ENCODE measurements at places on chromosomes 7 and 10.

DNA sequence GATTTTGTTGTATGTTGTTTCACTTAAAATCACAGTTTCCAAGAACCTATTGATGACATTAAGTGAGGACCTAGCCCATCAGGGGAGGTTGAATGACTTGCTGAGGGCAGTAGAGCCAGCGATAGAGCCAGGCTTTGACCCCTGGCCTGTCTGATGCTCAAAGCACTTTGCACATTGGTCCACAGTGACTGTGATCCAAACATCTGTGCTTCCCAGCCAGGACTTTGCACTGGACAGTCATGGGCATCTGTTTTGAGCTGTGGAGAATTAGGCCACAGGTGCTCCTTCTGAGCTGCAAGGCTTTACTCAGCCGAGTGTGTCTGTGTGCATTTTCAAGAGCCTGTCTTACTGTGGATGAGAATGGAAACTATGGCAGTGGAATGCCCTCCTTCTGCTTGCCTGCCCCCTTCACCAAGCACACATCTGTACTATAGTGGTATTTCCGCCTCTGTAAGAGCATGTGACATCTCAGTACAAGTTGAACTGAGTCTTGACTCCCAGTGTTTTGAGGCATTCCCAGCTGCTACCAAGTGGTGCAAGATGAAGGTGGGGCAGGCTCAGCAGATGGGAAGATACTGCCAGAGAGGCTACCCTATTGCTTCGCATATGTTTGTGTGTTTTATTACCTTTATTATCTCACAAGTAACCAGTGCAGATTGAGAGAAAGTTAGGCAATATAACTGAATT lies 72.7 kb upstream of the AOAH start:
- DNase-seq: no peak

GRCh38 chr10:63618552-63618951 lies 97.4 kb downstream of the REEP3 start:
- no peak for DNase-seq

DNA sequence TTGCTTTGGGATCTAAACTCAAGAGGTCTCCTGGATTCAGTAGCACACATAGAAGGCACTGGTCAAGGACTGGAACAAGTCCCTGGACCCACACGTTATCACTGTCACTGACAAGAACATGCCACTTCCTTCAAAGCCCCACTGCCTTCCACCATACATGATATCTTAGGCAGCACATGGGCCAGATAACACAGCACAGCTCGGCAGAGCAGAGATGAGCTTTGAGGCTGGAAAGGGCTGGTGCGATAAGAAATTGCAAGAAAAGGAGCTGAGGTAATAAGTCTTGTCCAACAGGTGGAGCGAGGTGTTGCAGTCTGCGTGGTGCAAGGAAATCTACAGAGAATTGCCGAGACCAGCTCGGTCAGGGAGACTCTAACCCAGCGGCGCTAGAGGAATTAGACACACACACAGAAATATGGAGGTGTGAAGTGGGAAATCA lies 139.8 kb upstream of the CDK13 start:
- no peak for DNase-seq

- no peak for DNase-seq
Measured at GRCh38 chr7:106640368-106641141, 20.4 kb downstream of the CCDC71L start.
